ENCODE measurements at places on chromosomes 1 and 21.
A peak's percentile ranks its signal among the peaks of the same experiment; 100 is the strongest.

DNA sequence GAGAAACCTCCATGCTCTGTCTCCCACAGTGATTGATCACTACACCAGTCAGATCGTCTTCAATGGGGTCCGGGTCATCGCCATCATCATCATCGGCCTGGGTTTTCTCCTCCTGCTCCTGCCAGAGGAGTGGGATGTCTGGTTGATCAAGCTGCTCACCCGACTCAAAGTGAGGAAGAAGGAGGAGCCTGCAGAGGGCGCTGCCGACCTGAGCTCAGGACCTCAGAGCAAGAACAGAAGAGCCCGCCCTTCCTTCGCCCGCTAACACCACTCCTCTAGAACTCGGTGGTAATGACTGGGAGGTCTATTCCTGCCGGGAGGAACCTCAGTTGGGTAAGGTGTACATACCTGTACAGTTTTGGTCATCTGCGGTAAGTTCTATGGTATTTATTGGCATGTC is 50.3 kb upstream of the COA6 start:
- H3K27me3 ChIP-seq: peaks cover 63% of the 10 kb centered on the region
- no peaks in the 10 kb centered on the region for H3K36me3 ChIP-seq
- DNase-seq: peak; percentile 56
- H3K4me3 ChIP-seq: no peak overlapping the region

DNA sequence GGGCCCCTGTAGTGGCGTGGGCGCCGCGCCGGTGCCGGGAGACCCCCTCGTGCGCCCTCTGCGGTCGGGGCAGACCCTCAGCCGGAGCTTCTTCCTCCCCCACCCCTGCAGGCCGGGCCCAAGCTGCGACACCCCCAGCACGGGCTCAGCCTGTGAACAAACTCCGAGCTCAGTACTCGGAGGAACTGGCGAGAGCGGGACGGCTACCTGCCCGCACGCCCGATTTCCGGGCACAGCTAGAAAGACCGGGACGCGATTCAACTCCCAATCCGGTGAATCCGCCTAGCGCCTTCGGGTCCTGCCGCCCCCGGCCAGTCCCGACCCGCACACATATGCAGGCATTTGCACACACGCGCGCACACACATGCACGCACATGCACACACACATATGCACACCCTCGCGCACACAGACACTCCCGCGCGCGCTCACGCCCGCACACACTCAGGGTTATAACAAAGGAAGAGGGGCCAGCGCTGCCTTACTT is 580 bp upstream of the BLACAT1 start:
- peaks cover 32% of the 10 kb centered on the region for H3K27me3 ChIP-seq
- H3K36me3 ChIP-seq: no peaks in the 10 kb centered on the region
- DNase-seq: peak; percentile 45

DNA sequence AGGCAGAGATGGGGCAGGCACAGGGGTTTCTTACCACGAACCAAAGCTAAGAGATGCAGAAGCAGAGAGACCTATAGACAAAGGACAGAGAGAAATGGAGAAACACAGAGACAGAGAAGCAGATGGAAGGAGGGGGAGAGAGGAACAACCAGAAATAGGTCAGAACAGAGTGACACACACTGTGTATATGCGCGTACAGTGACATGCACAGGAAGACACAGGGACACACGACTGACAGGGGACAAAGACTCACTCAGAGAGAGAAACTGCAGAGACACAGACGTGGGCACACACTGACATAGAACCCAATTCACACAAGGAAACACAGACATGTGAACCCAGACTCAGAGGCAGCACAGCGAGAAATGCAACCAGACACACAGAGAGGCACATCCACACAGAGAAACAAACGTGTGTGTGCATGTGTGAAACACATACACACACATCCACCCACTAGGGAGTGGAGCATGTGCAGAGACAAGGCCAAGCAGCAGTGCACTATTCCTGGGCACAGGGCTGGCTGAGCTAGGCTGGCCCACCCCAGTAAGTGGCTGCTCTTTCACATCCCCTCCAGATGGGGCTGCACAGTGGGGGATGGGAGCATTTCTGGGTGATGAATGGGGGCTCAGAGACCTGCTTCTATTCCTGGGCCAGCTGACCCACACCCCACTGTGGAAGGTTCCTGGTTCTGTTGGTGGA is 123.4 kb upstream of the CSF3R start:
- DNase-seq: no peak
- peaks cover 37% of the 10 kb centered on the region for H3K27me3 ChIP-seq
- H3K27ac ChIP-seq: no peak overlapping the region
- no peak overlapping the region for H3K4me3 ChIP-seq
- no peaks in the 10 kb centered on the region for H3K36me3 ChIP-seq
- H3K4me1 ChIP-seq: peaks cover 12% of the 10 kb centered on the region

DNA sequence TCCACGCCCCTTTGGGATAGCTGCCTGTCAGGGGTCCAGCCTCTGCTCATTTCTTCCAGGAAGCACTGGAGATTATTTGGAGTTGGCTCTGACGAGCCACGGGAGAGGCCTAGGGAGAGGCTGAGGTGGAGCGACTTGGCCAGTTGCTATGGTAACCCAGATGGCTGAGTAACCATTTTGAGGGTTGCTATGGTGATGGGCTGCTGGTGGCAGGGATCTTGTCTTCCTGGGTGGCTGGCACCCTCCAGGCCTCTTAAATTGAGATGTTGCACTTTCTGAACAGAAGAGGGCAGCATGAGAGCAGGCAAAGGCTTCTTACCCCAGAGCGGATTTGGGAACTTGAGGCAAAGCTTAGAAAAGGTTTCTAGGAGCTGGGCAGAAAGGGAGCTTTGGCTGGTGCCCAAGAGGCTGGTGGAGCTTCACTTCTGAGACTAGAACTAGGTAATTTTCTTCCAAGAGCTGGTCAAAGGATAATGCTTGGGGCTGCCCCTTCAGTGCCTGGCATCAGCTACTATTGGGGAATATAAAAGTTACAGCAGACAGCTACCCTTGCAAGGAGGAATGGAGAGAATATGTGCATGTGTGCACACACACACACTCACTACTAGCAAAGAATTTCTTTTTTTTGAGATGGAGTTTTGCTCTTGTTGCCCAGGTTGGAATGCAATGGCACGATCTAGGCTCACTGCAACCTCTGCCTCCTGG is 72.5 kb downstream of the NDUFS5 start:
- H3K4me3 ChIP-seq: no peak overlapping the region
- no peaks in the 10 kb centered on the region for H3K36me3 ChIP-seq
- H3K4me1 ChIP-seq: peaks cover 36% of the 10 kb centered on the region
- H3K27ac ChIP-seq: no peak overlapping the region
- peak; percentile 70 for DNase-seq

DNA sequence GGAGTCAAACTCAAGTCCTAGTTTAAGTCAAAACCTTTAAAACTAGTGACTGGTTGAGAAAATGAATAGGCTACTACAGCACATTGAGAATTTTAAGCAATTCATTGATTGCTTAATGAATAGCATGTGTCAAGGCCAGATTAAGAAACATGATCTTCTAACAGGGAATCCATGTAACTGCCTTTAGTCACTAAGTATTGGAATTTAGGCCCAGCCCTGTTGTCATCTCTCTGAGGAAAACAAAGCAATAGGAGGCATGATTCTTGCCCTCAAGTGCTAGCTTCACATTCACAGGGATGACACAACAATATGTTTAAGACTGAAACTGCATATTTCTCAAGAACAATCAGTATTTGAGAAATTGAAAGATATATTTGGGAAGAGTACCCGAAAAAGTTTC is 70.0 kb upstream of the PTGS2 start:
- no peak for DNase-seq
- no peaks in the 10 kb centered on the region for H3K4me1 ChIP-seq
- no peaks in the 10 kb centered on the region for H3K27me3 ChIP-seq
- peaks cover 4% of the 10 kb centered on the region for H3K36me3 ChIP-seq
- H3K27ac ChIP-seq: no peak overlapping the region

DNA sequence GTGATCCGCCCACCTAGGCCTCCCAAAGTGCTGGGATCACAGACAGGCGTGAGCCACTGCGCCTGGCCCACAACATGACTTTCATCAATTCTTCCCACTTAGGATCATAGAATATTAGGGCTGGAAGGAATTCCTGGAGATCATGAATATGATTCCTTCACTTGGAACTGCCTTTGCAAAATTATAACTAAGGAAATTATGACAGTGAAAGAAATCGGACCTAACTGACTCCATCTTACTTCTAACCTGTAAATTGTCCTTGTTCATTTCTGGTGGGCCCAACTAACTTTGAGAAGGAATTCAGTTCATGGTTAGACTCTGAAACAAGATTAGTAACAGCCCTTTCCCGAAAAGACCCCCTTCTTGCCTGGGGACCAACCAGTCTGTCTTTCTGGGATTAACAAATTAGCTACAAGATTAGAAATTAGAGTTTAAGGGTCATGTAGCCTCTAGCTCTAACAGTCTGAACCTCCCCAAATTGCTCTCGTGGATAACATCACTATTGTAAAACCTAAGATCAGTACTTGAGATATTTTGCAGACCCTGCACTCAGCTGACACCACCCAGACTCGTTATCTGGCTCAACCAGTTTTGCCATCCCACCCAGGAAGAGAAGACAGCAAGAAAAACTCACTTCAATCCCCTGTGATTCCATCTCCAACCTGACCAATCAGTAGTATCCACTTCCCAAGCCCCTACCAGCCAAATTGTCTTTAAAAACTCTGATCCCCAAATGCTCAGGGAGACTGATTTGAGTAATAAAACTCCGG is 14.7 kb downstream of the ZBTB8OS start:
- DNase-seq: no peak
- peak overlapping the region; percentile 80 for H3K27ac ChIP-seq

- peaks cover 13% of the 10 kb centered on the region for H3K4me1 ChIP-seq
- DNase-seq: no peak
- H3K27ac ChIP-seq: no peak overlapping the region
- H3K36me3 ChIP-seq: peaks cover 7% of the 10 kb centered on the region
- H3K27me3 ChIP-seq: peaks cover 89% of the 10 kb centered on the region
- H3K4me3 ChIP-seq: peak overlapping the region; percentile 61
Observed at GRCh38 chr1:7702365-7702764, 68.7 kb upstream of the VAMP3 start.

DNA sequence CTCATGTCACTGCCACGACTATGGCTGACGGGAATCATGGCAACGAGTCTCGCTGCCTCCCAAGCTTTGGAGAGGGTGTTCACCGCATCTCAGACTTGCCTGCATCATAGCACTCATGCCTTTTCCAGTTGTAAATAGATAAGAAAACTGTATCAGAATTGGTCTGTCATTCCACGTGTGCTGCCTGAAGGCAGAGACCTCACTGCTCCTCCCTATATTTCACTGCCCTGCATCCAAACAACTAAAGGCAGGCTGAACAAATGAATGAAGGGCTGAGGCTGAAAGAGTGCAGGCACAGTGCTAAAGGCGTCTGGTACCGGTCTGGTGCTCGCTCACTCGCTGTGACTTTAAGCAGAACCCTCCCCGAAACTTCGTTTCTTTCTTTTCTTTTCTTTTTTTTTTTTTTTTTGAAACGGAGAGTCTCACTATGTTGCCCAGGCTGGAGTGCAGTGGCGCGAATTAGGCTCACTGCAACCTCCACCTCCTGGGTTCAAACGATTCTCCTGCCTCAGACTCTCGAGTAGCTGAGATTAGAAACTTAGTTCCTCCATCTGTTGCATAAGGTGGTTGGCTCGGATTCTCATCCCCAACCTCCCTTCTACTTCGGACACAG is 542 bp downstream of the EIF2B3 start:
- peaks cover 7% of the 10 kb centered on the region for H3K36me3 ChIP-seq
- H3K27me3 ChIP-seq: peaks cover 9% of the 10 kb centered on the region
- H3K4me1 ChIP-seq: peaks cover 19% of the 10 kb centered on the region
- peak overlapping the region; percentile 63 for H3K27ac ChIP-seq
- peak overlapping the region; percentile 96 for H3K4me3 ChIP-seq
- DNase-seq: no peak

DNA sequence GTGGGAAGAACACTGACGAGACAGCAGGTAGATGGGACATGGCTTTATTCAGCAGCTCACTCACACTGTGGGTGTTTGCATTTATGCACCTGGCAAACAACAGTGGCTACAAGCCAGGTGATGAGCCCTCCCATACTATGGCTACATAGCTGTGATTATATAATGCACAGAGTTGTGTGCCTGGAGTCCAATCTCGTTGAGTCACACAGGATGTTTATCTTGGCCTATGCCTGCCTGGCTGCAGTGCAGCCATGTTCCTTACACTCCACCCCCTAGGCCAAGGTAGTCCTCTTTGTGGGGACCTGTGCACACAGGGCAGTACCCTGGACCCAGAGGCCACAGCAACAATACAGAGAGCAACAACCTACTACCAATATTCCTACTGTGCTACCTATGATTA is 1643.8 kb downstream of the MRPL39 start:
- no peak overlapping the region for H3K4me3 ChIP-seq
- no peak overlapping the region for H3K27ac ChIP-seq
- no peaks in the 10 kb centered on the region for H3K27me3 ChIP-seq

- H3K4me3 ChIP-seq: no peak overlapping the region
- no peaks in the 10 kb centered on the region for H3K27me3 ChIP-seq
- no peak for DNase-seq
- no peak overlapping the region for H3K27ac ChIP-seq
- no peaks in the 10 kb centered on the region for H3K36me3 ChIP-seq
- H3K4me1 ChIP-seq: peaks cover 15% of the 10 kb centered on the region
Observed at GRCh38 chr1:48207536-48208075, 14.9 kb upstream of the SLC5A9 start.

- DNase-seq: no peak
- peaks cover 21% of the 10 kb centered on the region for H3K27me3 ChIP-seq
- H3K4me3 ChIP-seq: no peak overlapping the region
- no peaks in the 10 kb centered on the region for H3K36me3 ChIP-seq
Observed at GRCh38 chr1:25695771-25696311, 79.2 kb downstream of the MAN1C1 start.

DNA sequence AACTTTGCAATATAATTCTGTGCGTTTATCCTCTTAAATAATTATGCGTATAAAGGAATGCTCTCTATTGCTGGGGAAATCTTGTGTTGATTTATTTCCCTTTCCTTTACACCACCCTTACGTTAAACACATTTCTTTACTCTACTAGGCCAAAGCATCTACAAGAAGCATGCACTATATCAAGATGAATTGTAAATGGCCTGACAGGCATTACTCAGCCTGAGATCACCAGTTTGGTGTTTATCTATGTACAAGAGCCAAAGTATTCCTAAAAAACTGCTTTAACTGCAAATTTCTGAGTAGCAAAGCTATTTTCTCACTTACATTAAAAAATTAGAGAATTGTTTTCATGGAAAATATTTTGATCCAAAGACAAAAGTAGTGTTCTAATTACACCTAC is 114.8 kb downstream of the TYW3 start:
- DNase-seq: no peak
- peaks cover 4% of the 10 kb centered on the region for H3K27me3 ChIP-seq
- H3K4me3 ChIP-seq: no peak overlapping the region
- no peaks in the 10 kb centered on the region for H3K4me1 ChIP-seq
- no peak overlapping the region for H3K27ac ChIP-seq

GRCh38 chr1:66346057-66346795 is 187.7 kb upstream of the SGIP1 start:
- no peaks in the 10 kb centered on the region for H3K27me3 ChIP-seq
- no peak overlapping the region for H3K27ac ChIP-seq
- peaks cover 17% of the 10 kb centered on the region for H3K4me1 ChIP-seq
- DNase-seq: no peak

GRCh38 chr1:219465212-219466093 is 147.5 kb downstream of the ZC3H11B start:
- no peak overlapping the region for H3K27ac ChIP-seq
- no peak for DNase-seq

- H3K4me1 ChIP-seq: peaks cover 21% of the 10 kb centered on the region
- no peak overlapping the region for H3K27ac ChIP-seq
- peaks cover 63% of the 10 kb centered on the region for H3K27me3 ChIP-seq
Observed at GRCh38 chr1:47180603-47181094, 9.2 kb downstream of the PDZK1IP1 start.
